Hematopoietic multipotent progenitor cell treated with erythropoietin and hydrocortisone succinate and interleukin-3 and kit ligand, for 6 days (in vitro differentiated cells): ENCODE measurements at places on chromosomes 16 and 17.

DNA sequence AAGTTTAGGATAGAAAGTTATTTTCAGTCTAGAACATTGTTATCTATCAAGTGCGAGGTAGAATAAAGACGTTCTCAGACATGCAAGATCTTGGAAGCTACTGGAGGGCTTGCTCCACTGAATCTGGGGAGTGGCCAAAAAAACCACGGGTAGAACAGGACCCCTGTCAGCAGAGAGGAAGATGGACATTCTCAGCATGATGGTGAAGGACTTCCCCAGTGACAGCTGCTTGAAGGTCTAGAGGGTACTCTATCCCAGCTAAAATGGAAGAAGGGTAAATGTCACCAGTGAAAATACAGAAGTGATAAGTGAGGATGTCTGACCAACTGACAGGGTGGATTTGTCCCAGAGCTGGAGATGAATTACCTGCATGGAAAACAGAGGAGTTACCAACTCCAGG lies 10.1 kb downstream of the TNFRSF13B start:
- DNase-seq, result no peak

DNA sequence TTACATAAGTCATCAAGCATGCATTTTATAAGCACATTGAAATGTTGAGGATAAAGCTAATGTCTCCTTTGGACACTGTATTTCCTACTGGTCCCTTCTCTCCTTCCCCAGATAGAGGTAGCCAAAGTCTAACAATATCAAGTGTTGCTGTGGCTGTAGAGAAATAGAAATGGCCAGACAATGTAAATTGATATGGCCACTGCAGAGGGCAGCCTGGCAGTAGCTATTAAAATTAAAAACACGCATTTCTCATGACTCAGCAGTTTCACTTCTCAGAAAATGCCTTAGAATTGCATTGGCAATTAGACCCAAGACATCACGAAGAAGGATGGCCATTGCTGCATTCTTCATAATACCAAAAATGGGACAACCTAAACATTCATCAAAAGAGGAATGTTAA lies 46.8 kb upstream of the MRTFB start:
- peak; percentile 38 for DNase-seq

- DNase-seq, result no peak
These were observed 38.3 kb upstream of the AKAP1 start for GRCh38 chr17:57046749-57047148.

DNA sequence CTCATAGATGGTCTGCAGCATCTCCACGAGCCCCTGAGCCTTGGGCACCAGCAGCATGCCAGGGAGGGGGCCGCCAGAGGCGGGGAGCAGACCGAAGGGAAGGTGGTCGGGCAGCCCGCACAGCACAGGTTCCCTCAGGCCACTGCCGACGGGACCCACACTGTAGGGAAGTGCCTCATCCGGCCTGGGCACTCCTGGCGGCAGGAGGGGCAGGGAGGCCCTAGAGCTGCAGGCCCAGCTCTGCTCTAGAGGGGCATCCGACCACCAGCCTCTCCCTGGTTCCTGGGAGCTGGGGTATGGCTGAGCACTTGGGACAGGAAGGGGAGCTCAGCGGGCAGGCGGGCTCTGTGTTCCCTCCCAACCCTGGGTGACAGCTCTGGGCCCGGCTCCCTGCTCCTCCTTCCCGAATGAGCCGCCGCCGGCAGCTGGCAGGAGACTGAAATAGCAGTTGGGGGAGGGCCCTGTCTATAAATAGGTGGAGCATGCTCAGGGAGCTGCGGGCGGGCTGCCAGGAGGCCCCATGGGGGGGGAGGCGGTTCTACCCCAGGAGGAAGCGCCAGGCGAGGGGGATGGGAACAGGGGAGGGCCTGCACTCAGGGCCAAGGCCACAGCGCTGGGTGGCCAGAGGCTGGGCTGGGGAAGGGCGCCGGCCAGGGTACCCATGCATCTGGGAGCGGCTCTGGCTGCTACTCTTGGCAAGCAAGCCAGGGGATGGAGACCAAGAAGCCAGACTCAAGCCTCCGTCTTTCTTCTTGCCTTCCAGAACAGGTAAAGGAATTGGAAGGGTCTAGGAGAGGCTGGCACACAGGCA lies 12.4 kb downstream of the HDAC5 start:
- peak; percentile 91 for DNase-seq

DNA sequence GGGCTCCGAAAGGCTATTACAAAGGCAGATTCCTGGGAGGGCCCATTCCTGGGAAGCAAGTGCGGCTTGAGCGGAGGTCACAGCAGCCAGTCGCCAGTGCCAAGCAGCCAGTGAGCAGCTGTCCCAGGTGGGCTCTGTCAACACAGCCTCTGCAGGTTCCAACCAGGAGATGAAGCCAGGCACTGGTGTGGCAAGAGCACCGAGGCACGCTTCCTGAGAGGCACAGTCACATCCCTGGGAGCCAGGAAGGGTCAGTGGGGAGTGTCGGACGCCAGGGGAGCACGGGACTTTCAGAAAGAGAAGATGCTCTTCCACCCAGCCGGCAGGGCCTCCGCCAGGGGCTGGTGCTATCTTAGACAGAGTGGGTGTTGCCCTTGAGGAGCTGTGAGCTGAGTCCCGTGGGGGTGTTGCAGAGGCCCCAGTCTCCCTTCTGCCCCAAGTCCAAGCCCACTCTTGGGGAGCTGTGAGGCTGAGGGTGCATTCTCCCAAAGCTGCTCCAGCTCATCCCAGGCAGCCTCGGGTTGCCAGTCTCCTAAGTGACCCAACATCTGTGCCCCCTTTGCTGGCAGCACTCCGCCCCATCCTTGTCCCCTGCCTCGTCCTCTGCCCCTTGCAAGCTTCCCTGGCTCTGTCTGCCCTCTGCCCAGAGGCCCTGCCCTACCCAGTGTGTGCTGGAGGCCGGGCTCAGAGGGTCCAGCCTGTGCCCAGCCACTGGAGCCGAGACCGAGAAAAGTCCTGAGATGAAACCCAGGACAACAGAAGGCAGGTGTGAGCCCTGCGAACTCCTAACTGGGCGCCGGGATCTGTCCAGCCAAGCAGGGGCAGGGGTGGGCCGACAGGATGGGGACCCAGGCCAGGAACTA lies 6.6 kb downstream of the UBALD1 start:
- no peak for DNase-seq

- no peak for DNase-seq
These were observed 50.5 kb downstream of the YPEL2 start for GRCh38 chr17:59381716-59382570.

DNA sequence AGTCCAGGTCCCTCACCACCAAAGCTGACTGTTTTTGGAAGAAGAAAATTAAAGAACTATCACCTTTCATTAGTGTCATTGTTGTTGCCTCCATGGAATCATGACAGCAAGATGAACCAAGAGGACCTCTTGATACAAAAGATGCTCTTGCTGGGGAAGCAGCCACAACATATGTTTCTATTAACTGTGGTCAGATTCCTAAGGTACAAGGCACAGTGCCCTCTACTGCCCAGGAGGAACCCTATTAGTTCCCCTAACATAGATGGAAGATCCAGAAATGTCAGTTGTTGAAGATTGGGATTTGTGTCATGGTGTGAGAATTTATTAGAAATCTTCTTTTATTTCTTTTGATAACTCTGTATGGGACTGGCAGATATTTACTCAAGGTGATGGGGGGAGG lies 188.2 kb upstream of the ANKFN1 start:
- no peak for DNase-seq
